ENCODE measurements at places on chromosomes 5 and 9.

DNA sequence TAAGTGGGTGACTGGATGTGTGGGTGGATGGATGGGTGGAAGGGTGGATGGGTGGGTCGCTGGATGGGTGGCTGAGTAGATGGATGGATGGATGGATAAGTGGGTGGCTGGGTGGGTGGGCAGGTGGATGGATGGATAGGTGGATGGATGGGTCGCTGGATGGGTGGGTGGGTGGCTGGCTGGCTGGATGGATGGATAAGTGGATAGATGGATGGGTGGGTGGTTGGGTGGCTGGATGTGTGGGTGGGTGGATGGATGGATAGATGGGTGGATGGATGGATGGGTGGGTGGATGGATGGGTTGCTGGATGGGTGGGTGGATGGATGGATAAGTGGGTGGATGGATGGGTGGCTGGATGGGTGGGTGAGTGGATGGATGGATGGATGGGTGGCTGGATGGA is 27.3 kb upstream of the CEP72 start:
- DNase-seq = no peak

DNA sequence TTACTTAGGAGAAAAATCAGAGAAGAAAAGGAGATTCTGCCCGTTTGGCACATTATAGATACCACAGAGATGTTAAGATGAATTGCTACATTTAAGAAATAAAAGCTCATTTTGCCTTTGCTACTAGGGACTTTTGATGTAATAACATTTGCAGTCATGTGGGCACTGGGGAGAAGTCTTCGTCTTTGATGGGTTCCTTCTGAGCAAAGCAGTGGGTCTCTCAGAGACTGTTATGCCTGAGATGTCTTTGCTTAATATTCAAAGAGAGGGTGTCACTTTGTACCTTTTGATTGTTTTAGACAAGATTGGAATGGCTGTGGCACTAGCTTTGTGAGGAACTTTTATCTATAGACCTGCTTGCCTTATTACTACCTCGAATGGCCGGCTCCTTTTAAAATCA is 25.0 kb downstream of the SLC25A25 start:
- no peak for DNase-seq

- DNase-seq = no peak
These were observed 12.8 kb upstream of the PDZD2 start for GRCh38 chr5:31626156-31626555.

GRCh38 chr9:34654323-34655051 is 2.5 kb downstream of the IL11RA start:
- no peak for DNase-seq

Measured in activated T-cell treated with anti-CD3 and anti-CD28 coated beads for 4 hours (primary cell).